Activated CD8-positive, alpha-beta memory T cell treated with anti-CD3 and anti-CD28 coated beads for 1 hour (primary cell): ENCODE measurements at places on chromosomes 4 and X.

DNA sequence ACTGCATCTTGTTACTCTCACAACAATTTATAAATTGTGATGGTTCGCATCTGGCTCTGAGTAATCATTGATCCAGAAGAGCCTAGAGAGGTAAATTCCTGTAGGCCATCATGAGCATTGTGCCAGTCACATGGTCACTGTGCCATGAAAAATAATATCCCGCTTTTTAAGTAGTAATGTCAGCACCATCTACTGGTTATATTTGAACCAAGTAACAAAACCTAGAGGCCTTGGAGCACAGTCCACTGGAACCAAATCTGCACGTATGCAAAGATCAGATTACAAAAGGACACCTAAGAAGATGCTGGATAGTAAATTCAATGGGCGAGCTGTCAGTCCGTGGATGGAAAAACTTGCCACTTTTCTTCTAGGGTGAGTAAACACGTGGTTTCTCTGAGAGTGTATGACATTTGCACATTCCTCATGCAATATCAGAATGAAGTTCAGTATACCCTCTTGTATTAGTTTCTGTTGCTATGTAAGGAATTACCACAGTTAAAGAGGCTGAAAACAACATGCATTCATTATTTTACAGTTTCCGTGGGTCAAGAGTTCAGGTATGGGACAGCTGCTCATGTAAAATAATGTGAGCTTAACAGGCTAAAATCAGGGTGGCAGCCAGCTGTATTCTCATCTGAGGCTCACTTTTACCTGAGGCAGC, 26.8 kb downstream of the FAM114A1 start:
- DNase-seq: no peak

GRCh38 chr4:78644744-78645330, 93.3 kb downstream of the ANXA3 start:
- no peak for DNase-seq

DNA sequence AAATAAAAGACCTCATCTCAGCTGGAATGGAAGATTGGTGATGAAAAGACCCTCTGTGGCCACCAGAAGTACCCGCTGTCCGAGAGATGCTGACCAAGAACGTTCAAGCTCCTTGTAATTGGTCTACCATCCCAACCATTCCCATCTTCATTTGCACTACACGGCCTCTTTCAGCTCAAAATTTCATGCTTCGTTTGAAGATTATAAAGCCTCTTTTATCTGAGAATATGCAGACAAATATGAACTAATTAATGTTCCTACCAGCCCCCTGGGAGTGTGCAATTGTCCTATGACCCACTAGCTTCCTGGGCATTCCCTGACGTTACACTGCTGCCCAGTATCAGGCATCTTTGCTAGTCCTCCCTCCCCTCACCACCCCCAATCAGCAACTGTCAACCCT, 583.7 kb downstream of the MID1IP1 start:
- no peak for DNase-seq

DNA sequence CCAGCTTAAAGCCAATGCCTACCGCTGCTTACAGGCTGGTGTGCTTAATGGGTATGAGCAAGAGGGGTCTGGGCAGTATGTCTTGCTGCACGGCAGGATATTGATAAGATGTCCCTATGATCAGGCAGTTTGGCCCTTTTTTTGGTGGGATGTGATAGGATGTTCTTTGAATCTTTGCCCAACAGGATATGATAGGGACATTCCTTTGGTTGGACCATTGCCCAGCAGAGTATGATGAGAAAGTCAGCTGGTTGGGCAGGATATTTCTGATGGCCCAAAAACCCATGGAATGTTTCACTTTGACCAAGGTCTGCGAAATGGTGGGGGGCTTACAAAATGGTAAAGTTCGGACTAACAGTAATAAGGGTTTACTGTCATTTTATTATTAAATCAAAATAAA, 1060.6 kb downstream of the STIM2 start:
- no peak for DNase-seq

GRCh38 chr4:151199319-151200190, 77.4 kb upstream of the PRSS48 start:
- DNase-seq: no peak

GRCh38 chr4:128468123-128468989, 180.7 kb upstream of the PGRMC2 start:
- no peak for DNase-seq

DNA sequence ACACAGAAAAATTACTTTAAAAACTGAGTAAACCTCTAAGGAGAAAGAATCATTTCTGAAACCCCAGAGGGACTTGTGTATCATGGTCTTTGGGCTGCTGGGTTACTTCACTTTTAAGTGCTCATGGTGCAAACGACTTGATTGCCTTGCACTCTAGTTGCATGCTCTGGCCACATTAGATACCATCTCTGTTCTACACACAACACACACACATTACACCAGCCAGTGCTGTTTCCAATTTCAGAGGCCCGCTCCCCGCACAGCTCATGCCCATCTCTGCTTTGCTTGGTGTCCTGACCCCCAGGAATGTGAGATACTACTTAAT, 2.1 kb downstream of the PPP3CA start:
- no peak for DNase-seq

DNA sequence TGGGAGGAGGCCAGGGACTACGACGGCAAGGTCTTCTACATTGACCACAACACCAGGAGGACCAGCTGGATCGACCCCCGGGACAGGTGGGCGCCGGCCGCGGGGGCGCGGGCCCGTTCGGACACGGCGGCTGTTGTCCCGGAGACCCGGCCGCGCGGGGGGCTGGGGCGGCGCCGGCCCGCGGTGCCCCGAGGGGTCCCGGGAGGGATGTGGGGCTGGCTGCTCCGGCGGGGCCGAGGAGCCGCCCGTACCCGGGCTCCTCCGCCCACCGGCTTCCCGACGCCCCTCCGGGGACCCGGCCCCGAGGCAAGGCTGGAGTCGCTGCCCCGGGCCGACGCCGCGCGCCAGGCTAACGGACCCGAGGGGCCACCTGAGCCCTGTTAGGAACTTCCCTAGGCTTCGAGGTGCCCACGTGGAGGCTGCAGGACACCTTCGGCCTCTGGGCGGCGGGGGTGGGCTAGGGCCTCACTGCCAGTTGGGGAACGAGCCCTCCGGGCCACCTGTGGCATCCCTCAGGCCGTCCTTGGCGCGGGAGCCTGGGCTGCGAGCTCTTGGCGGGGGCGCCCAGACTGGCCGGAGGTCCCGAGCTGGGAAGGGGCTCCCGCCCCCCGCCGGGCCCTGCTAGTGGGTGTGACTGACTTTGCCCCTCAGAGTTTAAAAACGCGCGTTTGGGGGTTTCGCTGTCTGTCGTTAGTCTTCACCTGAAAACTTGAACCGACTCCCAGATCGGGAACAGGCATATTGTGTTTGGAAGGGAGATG, 660 bp downstream of the WWC2 start:
- no peak for DNase-seq

GRCh38 chr4:184228056-184228705, 10.5 kb upstream of the ENPP6 start:
- no peak for DNase-seq

DNA sequence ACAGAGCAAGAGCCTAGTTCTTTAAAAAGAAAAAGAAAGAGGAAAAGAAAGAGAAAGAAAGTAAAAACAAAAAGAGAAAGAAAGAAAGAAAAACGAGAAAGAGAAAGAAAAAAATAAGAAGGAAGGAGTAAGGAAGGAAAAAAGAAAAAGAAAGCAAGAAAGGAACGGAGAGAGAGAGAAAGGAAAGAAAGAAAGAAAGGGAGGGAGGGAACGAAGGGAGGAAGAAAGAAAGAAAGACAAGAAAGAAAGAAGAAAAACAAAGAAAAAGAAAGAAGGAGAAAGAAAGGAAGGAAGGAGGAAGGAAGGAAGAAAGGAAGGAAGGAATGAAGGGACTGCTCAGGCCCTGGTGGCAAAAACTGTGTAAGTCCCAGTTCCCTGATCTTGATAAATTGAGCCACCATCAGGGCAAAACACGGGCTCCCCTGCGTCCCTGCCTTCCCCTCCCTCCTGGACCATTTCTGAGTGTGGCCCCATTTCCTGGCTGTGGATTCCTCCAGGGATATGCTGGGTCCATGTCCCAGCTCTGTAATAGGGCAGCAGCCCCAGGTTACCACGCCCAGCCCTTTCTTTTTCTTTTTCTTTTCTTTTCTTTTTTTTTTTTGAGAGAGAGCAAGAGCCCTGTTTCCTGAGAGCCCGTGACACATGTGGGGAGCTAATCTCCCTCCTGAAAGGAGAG, 44.8 kb downstream of the SHOX start:
- no peak for DNase-seq

DNA sequence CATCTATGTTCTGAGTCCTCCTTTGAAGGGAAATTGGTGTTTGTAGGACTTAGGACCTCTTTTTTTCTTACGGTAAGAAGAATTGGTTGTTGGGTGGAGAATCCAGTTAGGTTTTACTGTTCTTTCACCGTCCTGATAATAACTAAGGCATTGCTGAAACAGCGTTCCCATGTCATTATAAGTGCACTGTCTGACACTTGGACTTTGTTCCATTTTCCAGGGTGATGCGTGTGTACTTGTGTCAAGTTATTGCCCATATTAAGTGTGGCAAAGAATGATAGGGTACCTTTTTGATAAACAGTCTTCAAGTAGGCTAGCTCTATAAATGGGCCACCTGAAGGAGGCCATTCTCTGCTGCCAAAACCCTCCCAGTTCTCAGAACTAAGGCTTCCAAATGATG, 119.7 kb downstream of the AASDH start:
- no peak for DNase-seq

DNA sequence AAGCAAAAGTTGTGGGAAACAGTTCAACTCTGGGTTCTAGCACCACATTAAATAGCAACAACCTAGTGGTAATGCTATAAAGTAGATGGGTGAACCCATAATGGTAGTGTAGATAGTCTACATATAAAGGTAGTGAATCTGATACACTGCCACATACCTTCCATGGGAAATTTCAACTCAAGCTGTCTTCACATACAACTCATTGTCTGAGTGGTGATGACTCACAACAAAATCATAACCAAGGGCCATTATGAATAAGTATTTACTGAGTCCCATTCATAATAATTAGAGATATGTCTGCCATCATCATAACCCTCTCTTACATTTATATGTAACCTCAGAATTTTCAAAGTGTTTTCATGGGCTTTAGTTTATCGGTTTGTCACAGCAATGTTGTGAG, 34.8 kb downstream of the EGF start:
- no peak for DNase-seq

DNA sequence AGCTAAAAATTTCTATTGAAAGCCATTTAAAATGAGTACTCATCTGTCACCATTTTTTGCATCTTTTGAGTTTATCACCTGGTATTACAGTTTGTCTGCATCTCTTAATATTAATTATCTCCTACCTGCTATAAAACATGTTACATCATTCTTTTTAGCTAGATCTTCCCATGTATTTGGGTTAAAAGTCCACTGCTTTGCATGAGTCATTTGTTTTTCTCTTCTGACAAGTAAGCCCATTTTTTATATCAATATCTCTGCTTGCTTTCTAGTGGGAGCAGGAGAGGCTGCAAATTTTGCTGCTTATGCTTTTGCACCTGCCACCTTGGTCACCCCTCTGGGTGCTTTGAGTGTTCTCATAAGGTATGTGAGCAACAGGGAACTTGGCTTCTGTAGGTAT, 16.1 kb downstream of the NIPAL1 start:
- DNase-seq: no peak

- DNase-seq: no peak
Measured at GRCh38 chr4:170025523-170026252, 507 bp downstream of the MFAP3L start.

DNA sequence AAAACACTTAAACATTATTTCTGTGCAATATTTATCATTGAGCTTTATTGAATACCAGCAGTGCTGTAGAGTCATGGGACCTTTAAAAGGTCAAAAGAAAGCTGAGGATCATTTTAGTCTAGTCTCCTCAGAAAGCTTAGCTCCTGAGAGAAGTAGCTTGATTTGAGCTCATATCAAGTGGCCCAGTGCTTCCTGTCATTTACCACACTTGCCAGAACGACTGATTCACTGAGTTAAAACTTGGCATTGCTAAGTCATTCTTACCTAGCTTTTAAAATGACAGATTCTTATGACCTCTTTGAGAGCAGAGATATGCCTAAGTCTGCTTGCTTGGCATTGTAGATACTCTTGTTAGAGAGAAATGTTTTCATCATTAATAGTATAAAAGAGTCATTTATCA, 15.2 kb downstream of the SEPTIN11 start:
- DNase-seq: no peak

GRCh38 chrX:110156167-110156754, 153.3 kb downstream of the TMEM164 start:
- no peak for DNase-seq

DNA sequence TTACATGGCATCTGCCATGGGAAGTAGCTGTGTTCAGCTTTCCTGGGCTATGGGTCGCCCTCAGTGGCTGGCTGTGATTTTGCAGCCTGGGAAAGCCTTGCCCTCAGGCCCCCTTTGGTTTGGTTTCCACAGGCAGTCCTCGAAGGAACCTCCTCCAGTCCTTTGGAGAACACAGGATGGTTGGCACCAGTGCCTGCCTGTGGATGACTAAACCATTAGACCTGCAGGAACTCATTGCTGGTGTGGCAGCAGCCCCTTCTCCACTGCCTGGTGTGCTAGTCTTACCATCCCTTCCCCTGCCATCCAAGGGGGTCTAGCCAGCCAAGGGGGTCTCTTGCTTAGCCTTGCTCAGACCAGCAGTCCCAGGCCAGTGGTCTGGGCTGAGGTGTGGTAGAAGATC, 71.4 kb upstream of the PJA1 start:
- no peak for DNase-seq

- DNase-seq: no peak
Measured at GRCh38 chr4:78653655-78654054, 102.1 kb downstream of the ANXA3 start.

GRCh38 chr4:184934184-184934583, 84.1 kb upstream of the HELT start:
- no peak for DNase-seq

- DNase-seq: no peak
Measured at GRCh38 chrX:69014200-69014599, 151.1 kb downstream of the PJA1 start.

DNA sequence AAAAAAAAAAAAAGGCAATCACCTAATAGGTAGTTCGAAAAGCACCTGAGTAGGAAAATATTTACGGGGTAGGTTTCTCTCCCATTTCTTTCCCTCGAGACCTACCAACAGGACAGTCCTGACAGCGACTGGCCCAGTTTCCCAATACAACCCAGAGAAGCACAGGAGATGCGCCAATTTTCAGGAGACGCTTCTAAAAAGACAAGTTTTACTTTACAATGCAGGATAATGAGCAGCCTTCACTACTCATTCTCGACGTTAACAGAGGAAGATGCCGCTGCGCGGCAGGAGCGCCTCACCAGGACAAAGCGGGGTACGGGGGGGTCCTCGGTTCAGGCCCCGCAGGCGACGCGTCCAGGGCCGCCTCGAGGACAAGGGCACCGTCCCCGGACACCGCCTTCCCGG, 708 bp downstream of the BCLAF3 start:
- peak; percentile 0 for DNase-seq

GRCh38 chr4:139453041-139453370, 915 bp upstream of the RAB33B start:
- DNase-seq: peak; percentile 37

GRCh38 chrX:78931814-78932213, 13.4 kb upstream of the P2RY10 start:
- no peak for DNase-seq

- no peak for DNase-seq
Measured at GRCh38 chr4:118729287-118730286, 44.4 kb downstream of the METTL14 start.
